ENCODE measurements at places on chromosomes 3 and 15. TPM values are rescaled to one million over a fixed set of nuclear protein-coding genes. Genes with fewer than 3 reads are reported as not detected.

Gene FBXW12
- total RNA-seq: not detected

Gene TIGIT
- total RNA-seq: 3.6 TPM

Gene MYLK
- total RNA-seq: not detected

Gene COL6A6
- not detected for total RNA-seq

Gene GXYLT2
- total RNA-seq: 0.51 TPM

Gene CD96
- total RNA-seq: 287 TPM

Gene CILP
- total RNA-seq: not detected

Gene SLC15A2
- total RNA-seq: 5.7 TPM

Gene TTLL13
- 1.4 TPM for total RNA-seq

Gene IGDCC3
- not detected for total RNA-seq

Gene GASK1A
- not detected for total RNA-seq

Gene GOLGA6D
- total RNA-seq: not detected

Gene DUOXA2
- total RNA-seq: not detected

Gene CIB2
- total RNA-seq: 1.9 TPM

Gene SCN11A
- 0.07 TPM for total RNA-seq

Gene APBA2
- total RNA-seq: 4.4 TPM

Gene CCDC66
- 37.0 TPM for total RNA-seq

Gene PPARG
- 0.95 TPM for total RNA-seq

Gene SAMMSON
- total RNA-seq: not detected

Gene SLC38A3
- total RNA-seq: not detected

Gene FILIP1L
- total RNA-seq: 15.7 TPM

Gene RASL12
- not detected for total RNA-seq

Gene SPESP1
- 0.56 TPM for total RNA-seq

Gene FANCI
- 135 TPM for total RNA-seq

Gene PLD1
- total RNA-seq: 0.88 TPM

Gene CDV3
- total RNA-seq: 221 TPM

Gene ABI3BP
- not detected for total RNA-seq

Gene PCOLCE2
- total RNA-seq: not detected

Gene KNSTRN
- 42.7 TPM for total RNA-seq

Gene MEX3B
- 0.66 TPM for total RNA-seq

Gene KBTBD12
- not detected for total RNA-seq

Gene PARP6
- total RNA-seq: 68.2 TPM

Gene CKMT1A
- not detected for total RNA-seq

Gene OSBPL10
- 4.7 TPM for total RNA-seq

Gene LTF
- total RNA-seq: not detected

Gene FSTL1
- 0.12 TPM for total RNA-seq

Gene POLG
- 110 TPM for total RNA-seq

Gene RAD51
- total RNA-seq: 51.4 TPM

Gene GRM7
- not detected for total RNA-seq

Gene HRH1
- 0.12 TPM for total RNA-seq

Gene ACAN
- not detected for total RNA-seq

Gene GP9
- total RNA-seq: not detected

Gene BBS4
- total RNA-seq: 11.8 TPM

Gene DLL4
- total RNA-seq: not detected

Gene GPR160
- total RNA-seq: 5.1 TPM

Gene GOLGA6B
- total RNA-seq: not detected

Gene C15orf39
- 117 TPM for total RNA-seq

Gene SKOR1
- 0.22 TPM for total RNA-seq

Gene GOLGA8J
- not detected for total RNA-seq

Gene MLF1
- total RNA-seq: 0.80 TPM

Gene FAM81A
- 0.17 TPM for total RNA-seq

Gene FOXL2NB
- total RNA-seq: not detected

Gene NEIL1
- 12.7 TPM for total RNA-seq

Gene CCR1
- 78.2 TPM for total RNA-seq

Gene ZNF502
- 0.56 TPM for total RNA-seq

Gene DGKG
- 0.78 TPM for total RNA-seq

Gene CRABP1
- not detected for total RNA-seq

Measured in T-helper 1 cell treated with Interleukin-12 subunit alpha and Interleukin-12 subunit beta and Interleukin-4 antibody, amounts not matched to agents 30 ng/mL and 1 ng/mL, for 36 hours (primary cell).